ENCODE measurements at places on chromosomes 4 and X.

- no peak for DNase-seq
These were observed 10.9 kb downstream of the ABRAXAS1 start for GRCh38 chr4:83473966-83474365.

DNA sequence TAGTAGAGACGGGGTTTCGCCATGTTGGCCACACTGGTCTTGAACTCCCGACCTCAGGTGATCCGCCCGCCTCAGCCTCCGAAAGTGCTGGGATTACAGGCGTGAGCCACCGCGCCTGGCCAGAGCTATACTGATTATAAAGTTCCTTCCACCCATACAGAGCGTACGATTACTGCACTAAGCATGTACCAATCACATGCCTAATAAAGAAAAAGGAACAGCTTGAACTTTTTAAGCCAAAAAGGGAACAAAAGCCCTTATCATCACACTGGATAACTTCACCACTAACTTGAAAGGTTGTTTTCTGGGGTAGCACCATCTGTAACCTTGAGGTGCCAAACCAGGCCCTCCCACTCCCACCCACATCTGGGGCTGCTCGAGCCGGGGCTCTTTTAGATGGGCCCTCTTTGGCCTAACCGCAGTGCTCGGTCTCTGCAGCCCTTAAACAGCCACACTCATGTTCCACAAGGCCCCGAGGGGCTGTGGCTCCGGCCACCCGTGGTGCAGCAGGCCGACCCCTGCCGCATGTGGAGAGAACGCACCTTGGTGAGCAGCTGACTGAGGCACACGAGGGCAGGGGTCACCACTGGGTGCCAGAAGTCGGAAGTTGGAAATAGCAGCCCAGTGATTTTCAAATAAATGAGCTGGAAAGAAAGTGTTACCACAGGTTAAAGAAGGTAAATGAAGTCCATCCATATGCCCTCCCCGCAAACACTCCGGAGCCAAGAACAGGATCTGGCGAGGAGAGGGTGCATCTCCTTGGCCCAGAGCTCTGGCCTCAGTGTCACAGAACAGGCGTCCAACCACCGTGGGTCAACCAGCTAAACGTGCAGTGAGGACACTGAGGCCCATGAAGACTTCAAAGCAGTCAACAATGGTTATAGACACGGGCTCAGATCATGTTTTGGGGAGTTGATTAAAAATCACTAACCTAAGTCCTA, 18.4 kb downstream of the NOP14 start:
- DNase-seq, result no peak

GRCh38 chr4:2694691-2695090, 61.4 kb downstream of the TNIP2 start:
- no peak for DNase-seq

DNA sequence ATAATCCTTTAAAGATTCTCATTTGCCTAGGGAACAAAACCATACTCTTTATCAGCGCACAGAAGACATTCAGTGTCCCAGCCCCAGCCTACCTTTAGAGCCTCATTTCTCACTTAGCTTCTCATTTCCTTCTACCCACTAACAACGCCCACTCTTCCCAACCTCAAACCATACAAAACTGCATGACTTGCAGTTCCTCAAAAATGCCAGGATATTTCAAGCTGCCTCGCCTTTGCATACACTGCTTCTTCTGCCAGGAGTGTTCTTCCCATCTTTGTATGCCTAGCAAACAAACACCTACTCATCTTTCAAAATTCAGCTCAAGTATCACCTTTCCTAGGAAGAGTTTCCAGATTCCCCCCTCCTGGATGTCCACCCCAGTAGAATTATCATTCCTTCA, 129.9 kb upstream of the ADGRL3 start:
- DNase-seq, result no peak

DNA sequence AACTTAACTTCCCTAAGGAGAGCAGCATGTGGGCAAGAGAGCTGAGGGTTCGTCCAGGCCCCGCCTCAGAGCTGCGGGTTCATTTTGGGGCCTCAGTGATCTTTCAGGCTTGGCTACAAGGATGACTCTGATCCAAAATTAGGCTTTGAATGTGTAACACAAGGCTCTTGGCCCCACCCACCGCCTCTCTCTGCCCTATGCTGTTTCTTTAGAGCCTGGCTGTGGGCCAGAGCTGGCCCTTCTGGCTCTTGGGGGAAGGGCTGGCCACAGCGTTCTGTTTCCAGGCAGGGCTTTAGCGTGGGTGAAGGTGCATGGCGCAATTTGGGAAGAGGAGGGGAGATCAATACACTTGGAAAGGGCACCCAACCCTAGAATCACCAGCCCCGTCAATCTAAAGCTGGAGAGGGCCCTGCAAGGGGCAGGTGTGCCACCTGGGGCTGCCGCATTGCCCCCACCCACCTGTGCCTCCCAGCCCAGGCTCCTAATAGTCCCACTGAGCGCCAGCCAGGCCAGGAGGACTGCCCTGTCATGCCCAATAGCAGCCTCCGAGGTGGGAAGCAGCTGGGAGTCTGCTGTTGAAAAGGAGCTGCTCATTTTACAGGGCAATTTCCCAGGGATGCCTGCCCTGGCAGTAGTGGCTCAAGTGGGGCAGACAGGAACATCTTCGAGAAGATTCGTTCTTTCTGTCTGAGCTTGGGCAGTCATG, 84.5 kb upstream of the MAML3 start:
- DNase-seq, result no peak

DNA sequence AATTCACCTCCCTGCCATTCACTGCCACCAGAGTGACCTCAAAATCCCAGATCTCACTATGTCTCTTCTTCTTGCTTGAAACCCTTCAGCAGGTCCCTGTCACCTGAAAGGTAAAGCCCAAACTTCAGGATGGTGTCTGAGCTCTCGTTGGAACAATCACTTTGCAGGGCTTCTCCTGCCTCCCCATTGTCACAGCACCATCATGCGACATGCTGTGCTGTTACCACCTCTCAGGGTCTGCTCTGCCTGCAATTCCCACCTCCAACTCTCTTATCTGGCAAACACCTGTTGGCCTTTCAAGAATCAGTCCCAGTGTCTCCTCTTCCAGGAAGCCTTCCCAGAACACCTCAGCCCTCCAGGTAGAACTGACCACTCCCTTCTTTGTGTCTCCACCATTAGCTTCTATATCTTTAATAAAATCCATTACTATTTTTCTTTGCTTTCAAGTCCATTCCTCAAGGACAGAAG, 46.2 kb downstream of the SEL1L3 start:
- DNase-seq, result no peak

- DNase-seq, result no peak
These were observed 294.1 kb upstream of the SFRP2 start for GRCh38 chr4:154082760-154083535.

DNA sequence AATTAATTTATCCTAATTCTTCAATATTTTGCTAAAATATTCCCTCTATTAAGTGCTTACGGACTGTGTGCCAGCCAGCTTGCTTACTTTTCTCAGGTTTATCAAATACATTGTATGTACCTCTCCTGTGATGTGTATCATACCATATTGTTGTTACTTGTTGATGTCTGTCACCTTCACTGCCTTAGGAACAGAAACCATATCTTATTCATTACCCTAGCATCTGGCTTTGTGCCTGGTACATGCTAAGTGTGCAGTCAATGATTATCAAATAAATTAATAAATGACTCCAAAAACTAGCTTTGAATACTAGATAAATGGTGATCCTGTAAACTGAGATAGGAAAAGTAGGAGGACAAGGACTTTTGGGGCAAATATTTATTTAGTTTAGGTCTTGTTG, 6.9 kb downstream of the CLCN3 start:
- DNase-seq, result no peak

- DNase-seq, result no peak
These were observed 76.0 kb upstream of the SRD5A3 start for GRCh38 chr4:55269995-55270394.

GRCh38 chrX:36950495-36951253, 57.5 kb upstream of the FAM47C start:
- DNase-seq, result no peak

DNA sequence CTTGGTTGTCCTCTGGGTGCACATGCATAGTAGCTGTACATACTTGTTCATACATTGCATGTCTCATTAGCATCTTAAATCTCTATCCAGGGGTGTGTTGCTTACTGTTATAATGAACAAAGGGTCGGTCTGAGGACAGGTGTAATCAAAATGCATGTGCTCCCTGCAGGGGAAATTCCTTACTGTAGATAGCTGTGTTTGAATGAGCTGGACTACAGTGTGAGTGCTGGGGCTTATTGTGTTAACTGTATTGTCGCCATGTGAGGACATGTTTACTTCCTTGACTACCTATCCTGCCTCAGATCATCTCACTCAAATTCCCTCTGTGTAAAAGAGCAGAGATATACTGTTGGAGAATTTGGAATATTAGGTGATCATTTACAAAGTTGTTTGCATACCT, 98.7 kb downstream of the KLHL34 start:
- DNase-seq, result no peak

GRCh38 chr4:180539284-180539683, 1703.9 kb upstream of the TENM3 start:
- DNase-seq, result no peak

- DNase-seq, result no peak
These were observed 336.3 kb downstream of the PPP3CA start for GRCh38 chr4:101010987-101011386.

DNA sequence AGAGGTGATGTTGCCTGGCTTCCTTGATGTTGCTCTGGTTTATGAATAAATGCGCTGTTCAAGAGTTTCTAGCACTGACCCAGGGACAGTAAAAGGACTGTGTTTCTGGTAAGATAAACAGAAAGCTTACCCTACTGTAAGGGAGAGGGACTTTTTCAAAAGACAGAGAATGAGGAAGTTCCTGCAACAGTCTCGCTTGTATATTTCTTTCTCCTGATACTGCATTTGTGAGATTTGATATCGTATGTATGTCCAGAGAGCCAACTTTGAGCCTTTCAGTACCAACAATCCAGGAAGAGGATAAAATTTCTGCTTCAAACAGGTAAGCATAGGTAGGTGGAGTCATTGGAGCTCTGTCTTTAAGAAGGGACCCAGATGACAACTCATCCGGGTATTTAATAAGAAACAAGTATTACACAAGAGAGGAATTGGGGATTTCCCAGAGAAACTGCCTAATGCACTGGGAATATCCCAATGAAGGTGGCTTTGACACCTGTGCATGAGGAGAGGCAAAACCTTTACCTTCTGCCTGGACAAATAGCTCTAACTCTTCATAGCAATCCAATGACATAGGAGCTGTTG, 773 bp downstream of the DAPP1 start:
- DNase-seq, result no peak

DNA sequence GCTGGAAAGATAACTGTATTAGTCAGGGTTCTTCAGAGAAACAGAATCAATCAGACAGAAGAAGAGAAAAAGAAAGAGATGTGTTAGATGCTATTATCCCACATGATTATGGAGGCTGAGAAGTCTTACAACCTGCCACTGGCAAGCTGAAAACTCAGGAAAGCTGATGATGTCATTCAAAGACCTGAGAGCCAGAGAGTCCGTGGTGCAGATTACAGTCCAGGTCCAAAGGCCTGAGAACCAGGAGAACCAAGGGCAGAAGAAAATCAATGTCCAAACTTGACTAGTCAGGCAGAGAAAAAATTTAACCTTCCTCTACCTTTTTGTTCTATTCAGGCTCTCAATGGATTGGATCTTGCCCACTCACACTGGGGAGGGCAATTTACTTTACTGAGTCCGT, 172.5 kb downstream of the QDPR start:
- DNase-seq, result no peak

DNA sequence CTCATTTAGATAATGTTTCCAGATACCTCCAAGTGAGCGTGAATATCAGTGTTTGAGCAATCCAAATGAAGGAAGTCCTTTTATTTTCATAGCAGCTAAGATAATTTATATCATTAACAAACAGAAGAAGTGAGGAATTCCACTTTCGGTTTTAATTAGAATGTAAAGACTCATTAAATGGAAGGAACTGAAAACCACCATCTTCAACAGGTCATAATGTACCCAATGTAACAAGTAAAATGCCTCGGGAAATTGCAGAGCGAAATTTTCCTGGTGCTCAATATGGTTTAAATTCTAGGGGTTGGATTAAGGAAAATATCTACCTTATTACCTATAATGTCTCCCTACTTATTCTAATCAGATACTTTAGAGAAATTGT, 33.9 kb upstream of the SLC9A7 start:
- DNase-seq, result no peak

GRCh38 chr4:147786031-147786430, 54.1 kb downstream of the ARHGAP10 start:
- no peak for DNase-seq

DNA sequence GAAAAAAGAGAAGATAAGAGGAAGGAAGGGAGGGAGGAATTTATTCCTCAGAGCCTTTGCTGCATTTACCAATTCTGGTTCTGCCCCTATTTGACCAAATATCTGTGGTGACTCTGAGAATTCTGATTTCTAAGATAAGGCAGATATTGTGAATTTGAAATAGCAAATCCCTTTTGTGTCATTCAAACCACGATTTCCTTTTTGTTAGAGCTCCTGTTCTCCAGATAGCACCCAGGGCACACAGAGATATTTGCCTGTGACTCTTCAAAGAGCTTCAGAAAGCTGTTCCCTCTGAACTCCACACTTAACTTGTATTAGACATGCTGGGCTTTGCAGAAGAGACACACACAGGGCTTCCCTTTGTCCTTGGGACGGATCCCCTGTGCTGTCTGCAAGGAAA, 272.2 kb downstream of the DHRSX start:
- no peak for DNase-seq

DNA sequence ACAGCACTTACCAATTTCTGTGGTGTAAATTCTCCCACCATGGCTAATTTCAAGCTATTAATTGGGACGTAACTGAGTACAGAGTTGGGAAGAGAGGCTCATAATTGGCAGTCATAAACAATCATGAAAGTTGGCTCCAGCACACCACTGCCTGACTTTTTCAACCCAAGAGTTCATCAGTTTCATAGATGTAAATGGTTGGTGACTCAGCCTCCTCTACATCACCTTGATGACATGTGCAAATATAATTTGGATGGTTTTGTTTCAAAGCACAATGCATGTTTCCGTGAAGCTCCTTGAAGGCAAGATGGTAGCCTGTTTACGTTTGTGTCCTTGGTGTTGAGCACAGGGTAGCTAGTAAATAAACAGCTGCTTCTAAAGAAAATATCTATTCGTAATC, 235.1 kb downstream of the LDB2 start:
- no peak for DNase-seq

DNA sequence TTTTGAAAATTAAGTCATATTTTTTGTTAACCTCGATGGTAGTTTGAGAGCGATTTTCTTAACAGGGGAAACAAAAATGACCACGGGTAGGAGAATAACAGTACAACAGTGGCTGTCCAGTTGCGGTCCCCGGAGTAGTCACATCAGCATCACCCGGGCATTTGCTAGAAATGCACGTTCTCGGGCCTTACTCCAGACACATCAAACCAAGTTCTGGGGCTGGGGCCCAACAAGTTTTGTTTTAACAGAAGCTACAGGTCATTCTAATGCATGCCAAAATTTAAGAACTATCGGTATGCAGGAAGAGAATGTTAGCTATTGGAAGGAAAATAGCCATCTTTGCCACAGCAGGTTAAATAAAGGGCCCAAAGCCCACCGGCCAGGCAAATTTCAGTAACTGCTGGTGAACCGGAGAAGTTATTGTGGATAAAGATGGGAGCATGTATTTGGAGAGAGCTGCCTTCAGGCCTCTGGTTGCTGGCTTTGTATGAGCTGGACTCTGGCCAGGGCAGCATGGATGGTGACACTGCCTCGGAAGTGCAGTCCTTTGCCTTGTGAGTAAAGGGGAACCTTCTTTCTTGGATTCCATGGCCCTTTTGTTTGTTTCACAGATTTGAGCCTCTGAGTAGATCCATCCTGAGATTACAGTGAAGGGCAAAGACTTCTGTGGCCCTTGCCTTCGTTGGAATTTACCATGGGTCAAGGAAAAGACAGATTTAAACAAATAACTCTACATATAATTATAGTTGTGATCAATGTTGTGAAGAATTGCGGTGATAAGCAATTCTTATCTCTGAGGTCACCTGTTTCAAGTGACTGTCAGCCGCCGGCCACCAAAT, 62.1 kb downstream of the TBC1D14 start:
- no peak for DNase-seq

Data from stimulated activated CD4-positive, alpha-beta T cell treated with anti-CD3 and anti-CD28 coated beads, Interleukin-1b, Interleukin-23, amount 100 ng/mL, for 1 hour (primary cell).